ENCODE measurements at places on chromosomes 11 and 22. TPM values are rescaled to one million over a fixed set of nuclear protein-coding genes. Genes with fewer than 3 reads are reported as not detected.

GRCh38 chr11:119509969-119510401 is 87.0 kb upstream of the THY1 start:
- H3K27me3 ChIP-seq, result no peaks in the 10 kb centered on the region
- no peaks in the 10 kb centered on the region for H3K36me3 ChIP-seq
- H3K4me3 ChIP-seq, result no peak overlapping the region
- no peaks in the 10 kb centered on the region for H3K4me1 ChIP-seq
- H3K27ac ChIP-seq, result peak overlapping the region; percentile 28
- no peak for DNase-seq

GRCh38 chr11:129319201-129319600 is 56.4 kb upstream of the BARX2 start:
- no peak for DNase-seq
- H3K4me1 ChIP-seq, result no peaks in the 10 kb centered on the region
- no peak overlapping the region for H3K4me3 ChIP-seq
- no peaks in the 10 kb centered on the region for H3K36me3 ChIP-seq
- H3K27me3 ChIP-seq, result no peaks in the 10 kb centered on the region

GRCh38 chr11:79055856-79056631 is 384.8 kb downstream of the TENM4 start:
- no peak overlapping the region for H3K4me3 ChIP-seq
- H3K36me3 ChIP-seq, result no peaks in the 10 kb centered on the region
- no peak overlapping the region for H3K27ac ChIP-seq
- H3K27me3 ChIP-seq, result no peaks in the 10 kb centered on the region
- H3K4me1 ChIP-seq, result no peaks in the 10 kb centered on the region
- no peak for DNase-seq

- no peak overlapping the region for H3K27ac ChIP-seq
- H3K36me3 ChIP-seq, result peaks cover 29% of the 10 kb centered on the region
- H3K4me3 ChIP-seq, result no peak overlapping the region
- no peak for DNase-seq
- peaks cover 17% of the 10 kb centered on the region for H3K4me1 ChIP-seq
Observed at GRCh38 chr11:1563697-1564534, 8.2 kb downstream of the DUSP8 start.

DNA sequence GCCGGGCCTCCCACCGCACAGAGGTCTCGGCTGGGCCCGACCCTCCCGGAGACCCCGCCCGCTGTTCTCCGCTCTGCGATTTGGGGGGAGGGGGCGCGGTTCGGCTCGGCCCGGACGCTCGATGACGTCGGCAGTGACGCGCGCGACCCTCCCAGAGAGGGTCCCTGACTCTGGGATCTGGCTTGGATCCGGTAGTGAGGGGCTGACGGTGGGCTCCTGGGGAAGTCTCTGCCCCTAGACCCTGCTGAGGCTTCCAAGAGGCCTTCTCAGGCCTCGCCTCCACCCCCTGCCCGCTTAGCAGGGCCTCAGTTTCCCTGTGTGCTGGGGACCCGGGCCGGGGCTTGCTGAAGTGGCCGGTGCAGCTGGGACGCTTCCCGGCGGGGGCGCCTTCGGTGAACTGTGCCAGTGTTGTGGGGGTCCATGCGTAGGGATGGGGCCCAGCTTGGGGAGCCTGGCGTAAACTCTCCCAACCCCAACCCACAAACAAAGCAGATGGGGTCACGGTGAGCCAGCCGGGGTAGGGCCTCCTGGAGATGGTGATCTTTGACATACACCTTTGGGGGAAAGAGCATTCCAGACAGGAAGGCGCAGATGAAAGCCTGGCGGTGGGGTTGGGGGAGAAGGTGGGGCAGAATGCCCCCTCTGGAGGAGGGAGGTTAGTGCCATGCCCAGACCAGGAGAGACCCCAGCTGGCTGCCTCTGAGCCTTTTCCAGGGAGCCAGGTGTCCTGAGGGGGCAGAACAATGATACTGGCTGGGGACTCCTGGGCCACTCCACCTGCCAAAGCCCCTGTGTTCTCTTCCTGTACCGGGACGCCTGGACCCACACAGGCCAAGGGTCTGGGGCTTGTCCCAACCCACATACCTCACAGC is 1.0 kb downstream of the B4GALNT4 start:
- no peak for DNase-seq
- H3K4me3 ChIP-seq, result no peak overlapping the region
- H3K27ac ChIP-seq, result no peak overlapping the region
- H3K36me3 ChIP-seq, result no peaks in the 10 kb centered on the region

- H3K27me3 ChIP-seq, result no peaks in the 10 kb centered on the region
- H3K36me3 ChIP-seq, result no peaks in the 10 kb centered on the region
- no peaks in the 10 kb centered on the region for H3K4me1 ChIP-seq
Observed at GRCh38 chr22:38338772-38339379, 21.6 kb upstream of the CSNK1E start.

DNA sequence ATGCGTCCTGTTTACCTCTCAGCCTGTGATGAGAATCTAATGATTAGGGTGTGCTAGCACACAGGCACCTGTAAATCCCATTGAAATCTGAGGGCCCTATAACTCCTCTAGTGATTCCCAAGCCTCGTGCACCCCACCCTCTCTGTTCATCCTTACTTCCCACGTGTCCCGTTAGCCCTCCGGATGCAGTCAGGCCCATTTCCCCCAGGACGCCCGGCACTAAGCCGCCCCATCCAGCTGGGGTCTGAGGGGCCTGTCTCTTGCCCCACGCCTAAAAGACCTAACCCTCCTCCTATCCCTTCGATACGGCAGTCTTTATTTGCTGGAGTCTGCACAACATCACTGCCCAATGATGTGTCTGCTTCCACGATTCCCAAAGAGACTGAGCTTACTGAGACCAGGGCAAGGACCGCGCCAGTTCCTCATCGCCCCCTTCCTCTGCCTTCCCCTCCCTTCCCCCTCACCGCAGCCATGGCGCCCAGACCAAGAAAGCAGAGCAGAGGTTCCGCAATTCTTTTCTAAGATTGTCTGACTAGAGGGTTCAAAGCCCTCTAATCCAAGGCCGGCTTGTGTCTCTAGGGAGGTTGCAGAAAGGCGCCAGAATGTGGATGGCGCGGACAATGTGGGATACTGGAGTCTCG is 1.1 kb upstream of the FADS2 start:
- H3K27ac ChIP-seq, result peak overlapping the region; percentile 96
- H3K27me3 ChIP-seq, result no peaks in the 10 kb centered on the region
- H3K4me1 ChIP-seq, result peaks cover 42% of the 10 kb centered on the region
- no peak for DNase-seq
- H3K4me3 ChIP-seq, result peak overlapping the region; percentile 47
- H3K36me3 ChIP-seq, result no peaks in the 10 kb centered on the region

DNA sequence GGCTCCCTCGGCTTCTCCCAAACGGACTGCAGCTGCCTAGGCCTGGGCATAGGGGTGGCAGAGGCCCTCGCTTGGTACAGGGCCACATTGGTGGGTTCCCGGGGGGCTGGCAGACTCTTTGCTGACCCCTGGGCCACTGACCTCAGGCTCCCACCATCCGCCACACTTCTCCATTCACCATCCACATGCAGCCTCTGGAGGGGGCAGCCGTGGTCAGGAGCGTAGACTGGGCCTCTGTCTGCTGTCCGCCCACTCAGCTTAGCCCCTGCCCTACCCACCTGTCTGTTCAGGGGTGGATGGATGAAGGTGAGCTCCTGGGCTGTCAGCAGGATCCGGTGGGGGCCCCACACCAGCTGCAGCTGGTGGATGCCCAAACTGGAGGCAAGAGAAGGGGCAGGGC is 45.7 kb upstream of the LRRC32 start:
- H3K36me3 ChIP-seq, result no peaks in the 10 kb centered on the region
- H3K4me3 ChIP-seq, result no peak overlapping the region
- DNase-seq, result no peak
- no peak overlapping the region for H3K27ac ChIP-seq

DNA sequence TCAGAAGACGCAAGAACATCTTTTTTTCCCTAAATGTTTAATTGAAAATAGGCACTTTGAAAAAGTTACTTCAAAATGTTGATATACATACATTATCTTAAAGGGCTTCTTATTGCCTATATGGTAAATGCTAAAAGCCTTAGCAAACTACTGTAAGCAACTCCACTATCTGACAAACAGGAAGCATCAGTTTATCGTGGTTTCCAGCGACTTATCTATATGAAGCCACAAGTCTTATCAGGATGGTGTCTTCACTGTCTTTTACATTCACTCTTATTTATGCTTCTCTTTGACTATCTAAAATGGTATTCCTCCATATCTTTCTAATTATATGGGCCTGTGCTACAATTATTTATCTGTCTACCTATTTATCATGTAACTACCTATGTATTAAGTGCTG is 2091.9 kb downstream of the LRRC4C start:
- H3K4me3 ChIP-seq, result no peak overlapping the region
- H3K36me3 ChIP-seq, result no peaks in the 10 kb centered on the region

GRCh38 chr11:57637626-57638004 is 12.1 kb downstream of the YPEL4 start:
- H3K27ac ChIP-seq, result no peak overlapping the region
- H3K4me3 ChIP-seq, result peak overlapping the region; percentile 72
- no peaks in the 10 kb centered on the region for H3K36me3 ChIP-seq
- DNase-seq, result no peak

DNA sequence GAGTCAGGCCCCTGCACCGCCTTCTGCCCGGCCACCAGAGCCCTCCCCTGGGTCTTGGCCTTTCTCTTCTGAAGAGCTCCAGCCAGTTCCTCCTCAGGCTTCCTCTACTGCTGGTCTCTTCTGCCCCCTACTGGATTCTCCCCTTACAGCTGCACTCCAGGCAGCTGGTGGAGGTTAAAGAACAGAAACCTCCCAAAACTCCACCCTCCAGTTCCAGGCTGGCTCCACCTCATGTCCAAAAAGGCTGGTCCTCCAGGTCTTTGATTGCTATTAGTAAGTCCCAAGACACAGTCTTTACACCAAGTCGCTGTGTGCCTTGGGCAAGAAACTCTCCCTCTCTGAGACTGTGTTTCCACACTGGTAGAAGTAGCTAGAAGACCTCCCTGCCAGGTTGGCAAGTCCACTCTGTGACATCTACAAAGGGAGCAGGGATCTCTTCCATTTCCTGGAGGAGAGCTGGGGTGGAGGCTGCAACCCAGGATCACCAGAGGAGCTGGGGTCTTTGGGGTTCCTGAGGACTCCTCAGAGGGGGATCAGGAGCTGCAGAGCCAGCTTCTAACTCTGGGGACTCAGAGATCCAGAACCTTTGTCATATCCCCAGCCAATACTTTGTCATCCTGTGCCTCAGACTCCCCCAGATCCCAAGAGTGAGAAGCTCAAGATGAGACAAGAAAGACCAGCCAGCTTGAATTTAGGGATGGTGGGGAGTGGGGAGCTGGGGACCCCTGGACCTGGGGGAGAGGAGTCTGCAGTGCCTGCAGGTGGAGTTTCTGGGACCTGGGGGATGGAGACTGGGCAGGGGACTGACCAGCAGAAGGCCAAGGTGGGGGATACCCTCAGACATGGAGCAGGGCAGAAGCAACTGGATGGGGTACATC is 3.4 kb upstream of the IGLL5 start:
- no peak overlapping the region for H3K4me3 ChIP-seq
- no peaks in the 10 kb centered on the region for H3K4me1 ChIP-seq
- no peaks in the 10 kb centered on the region for H3K27me3 ChIP-seq
- DNase-seq, result peak; percentile 58
- H3K36me3 ChIP-seq, result no peaks in the 10 kb centered on the region
- no peak overlapping the region for H3K27ac ChIP-seq

- peaks cover 12% of the 10 kb centered on the region for H3K4me1 ChIP-seq
- H3K4me3 ChIP-seq, result no peak overlapping the region
- no peak for DNase-seq
- H3K27me3 ChIP-seq, result no peaks in the 10 kb centered on the region
Observed at GRCh38 chr11:75851203-75851602, 36.2 kb downstream of the UVRAG start.

GRCh38 chr22:23228503-23228902 is 48.2 kb downstream of the BCR start:
- no peak overlapping the region for H3K27ac ChIP-seq
- no peaks in the 10 kb centered on the region for H3K36me3 ChIP-seq
- H3K4me1 ChIP-seq, result peaks cover 67% of the 10 kb centered on the region
- no peak overlapping the region for H3K4me3 ChIP-seq
- no peaks in the 10 kb centered on the region for H3K27me3 ChIP-seq

- H3K36me3 ChIP-seq, result no peaks in the 10 kb centered on the region
- peaks cover 9% of the 10 kb centered on the region for H3K4me1 ChIP-seq
- no peaks in the 10 kb centered on the region for H3K27me3 ChIP-seq
- DNase-seq, result no peak
Observed at GRCh38 chr22:37951305-37951704, 2.1 kb downstream of the C22orf23 start.

- no peak for DNase-seq
- no peaks in the 10 kb centered on the region for H3K27me3 ChIP-seq
- no peak overlapping the region for H3K4me3 ChIP-seq
- peaks cover 8% of the 10 kb centered on the region for H3K36me3 ChIP-seq
- H3K4me1 ChIP-seq, result peaks cover 3% of the 10 kb centered on the region
Observed at GRCh38 chr11:94507485-94507884, 4.8 kb upstream of the C11orf97 start.

GRCh38 chr11:124760806-124761205 is 1.3 kb downstream of the ESAM start:
- peaks cover 52% of the 10 kb centered on the region for H3K4me1 ChIP-seq
- no peaks in the 10 kb centered on the region for H3K27me3 ChIP-seq
- DNase-seq, result no peak

DNA sequence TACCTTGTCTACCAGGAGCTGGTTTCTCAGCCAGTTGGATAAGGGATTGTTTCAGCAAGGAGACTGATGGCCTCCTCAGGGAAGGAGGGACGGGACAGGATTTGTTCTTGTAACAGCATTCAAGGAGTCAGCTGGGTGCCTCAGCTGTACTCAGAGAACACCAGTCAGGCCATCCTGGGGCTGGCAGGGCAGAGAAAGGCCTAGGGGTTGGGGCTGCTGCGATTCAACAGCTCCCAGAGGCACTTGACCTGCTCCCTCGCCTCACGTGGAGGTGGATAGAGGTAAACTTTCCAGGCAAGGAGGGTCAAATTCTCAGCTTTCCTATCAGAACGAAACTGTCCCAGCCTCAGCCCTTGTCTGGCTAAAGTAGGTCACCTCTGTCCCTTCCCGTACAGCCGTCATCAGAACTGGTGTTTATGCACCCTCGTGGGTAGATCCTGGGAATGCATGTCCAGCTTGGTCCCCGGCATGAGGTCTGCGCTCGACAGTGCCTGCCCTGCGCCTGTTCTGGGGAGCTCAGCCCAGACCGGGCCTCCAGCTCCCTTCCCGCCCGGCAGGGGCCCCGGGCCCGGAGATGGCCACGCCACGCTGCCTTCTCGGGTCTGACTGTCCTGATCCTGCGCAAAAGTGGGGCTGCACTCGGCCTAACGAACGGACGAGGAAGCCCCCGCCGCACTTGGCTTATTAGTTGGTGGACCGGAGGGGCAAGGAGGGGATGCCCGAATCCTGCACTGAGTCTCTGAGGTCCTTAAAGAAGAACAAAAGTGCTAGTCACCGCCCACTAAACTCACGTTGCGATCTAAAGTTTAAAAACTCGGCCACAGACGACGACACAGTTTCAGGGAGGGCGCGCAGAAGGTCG is 762 bp upstream of the CCDC134 start:
- peaks cover 7% of the 10 kb centered on the region for H3K4me1 ChIP-seq
- peak overlapping the region; percentile 64 for H3K4me3 ChIP-seq
- no peaks in the 10 kb centered on the region for H3K36me3 ChIP-seq
- no peaks in the 10 kb centered on the region for H3K27me3 ChIP-seq
- DNase-seq, result peak; percentile 45

Gene TTC12
- total RNA-seq, result 8.4 TPM

Gene BIRC3
- 3.5 TPM for total RNA-seq

Gene CXCR5
- total RNA-seq, result 0.11 TPM

Gene KRTAP5-1
- total RNA-seq, result not detected

Gene SIK3
- 67.4 TPM for total RNA-seq

Gene OR10D3
- total RNA-seq, result not detected

Gene CASP12
- total RNA-seq, result not detected

Gene COMT
- 165 TPM for total RNA-seq

Gene PAX6
- not detected for total RNA-seq

Gene MRGPRX3
- not detected for total RNA-seq

Gene SLC7A4
- total RNA-seq, result 2.8 TPM
